Adrenal gland (tissue), 19 donors: ENCODE measurements at places on chromosomes 12 and 14. TPM values are rescaled to one million over a fixed set of nuclear protein-coding genes. Genes with fewer than 3 reads are reported as not detected.

GRCh38 chr12:47741340-47741703, 16.0 kb upstream of the ENDOU start:
- peaks cover 34% of the 10 kb centered on the region for H3K4me1 ChIP-seq
- H3K27ac ChIP-seq, result no peak overlapping the region
- DNase-seq, result peak; percentile 75
- H3K4me3 ChIP-seq, result no peak overlapping the region
- no peaks in the 10 kb centered on the region for H3K36me3 ChIP-seq

GRCh38 chr14:99093532-99094517, 178.2 kb downstream of the BCL11B start:
- no peaks in the 10 kb centered on the region for H3K27me3 ChIP-seq
- DNase-seq, result no peak
- no peaks in the 10 kb centered on the region for H3K4me1 ChIP-seq
- no peak overlapping the region for H3K4me3 ChIP-seq
- no peaks in the 10 kb centered on the region for H3K36me3 ChIP-seq

DNA sequence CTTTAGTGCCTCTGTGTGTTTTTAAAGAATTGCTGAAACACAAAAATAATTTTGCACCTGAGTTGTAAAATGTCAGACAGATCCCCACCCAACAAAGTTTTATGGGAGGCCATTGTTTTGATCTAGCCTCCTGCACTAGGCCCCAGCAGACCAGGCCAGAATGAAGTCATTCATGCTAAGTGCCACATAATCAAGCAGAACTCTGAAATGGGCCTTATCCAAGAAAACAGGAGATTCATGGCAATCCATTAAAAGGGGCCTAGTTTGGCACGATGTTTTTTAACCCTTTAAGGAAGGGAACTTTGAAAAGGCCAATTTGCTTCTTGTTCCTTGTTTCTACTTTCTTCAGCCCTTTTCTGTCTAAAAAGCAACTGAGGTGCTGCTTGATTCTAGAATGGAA, 260.9 kb downstream of the ITPR2 start:
- H3K27me3 ChIP-seq, result no peaks in the 10 kb centered on the region
- H3K4me3 ChIP-seq, result no peak overlapping the region
- no peaks in the 10 kb centered on the region for H3K36me3 ChIP-seq
- H3K4me1 ChIP-seq, result no peaks in the 10 kb centered on the region
- no peak overlapping the region for H3K27ac ChIP-seq

DNA sequence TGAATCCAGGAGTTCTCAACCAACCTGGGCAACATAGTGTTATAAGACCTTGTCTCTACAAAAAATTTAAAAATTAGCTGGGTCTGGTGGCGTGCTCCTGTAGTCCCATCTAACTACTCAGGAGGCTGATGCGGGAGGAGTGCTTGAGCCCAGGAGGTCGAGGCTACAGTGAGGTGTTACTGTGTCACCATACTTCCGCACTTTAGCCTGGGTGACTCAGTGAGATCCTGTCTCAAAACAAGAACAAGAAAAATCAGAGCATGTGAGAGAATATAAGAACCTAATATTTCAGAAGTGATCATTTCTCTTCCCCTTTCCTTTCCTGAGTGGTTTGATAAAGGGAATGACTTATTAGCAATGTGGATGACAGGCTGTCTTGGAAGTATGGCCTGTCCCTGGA, 9.5 kb downstream of the TRAF3 start:
- H3K4me1 ChIP-seq, result no peaks in the 10 kb centered on the region
- no peaks in the 10 kb centered on the region for H3K27me3 ChIP-seq
- H3K36me3 ChIP-seq, result no peaks in the 10 kb centered on the region
- no peak for DNase-seq
- no peak overlapping the region for H3K27ac ChIP-seq

DNA sequence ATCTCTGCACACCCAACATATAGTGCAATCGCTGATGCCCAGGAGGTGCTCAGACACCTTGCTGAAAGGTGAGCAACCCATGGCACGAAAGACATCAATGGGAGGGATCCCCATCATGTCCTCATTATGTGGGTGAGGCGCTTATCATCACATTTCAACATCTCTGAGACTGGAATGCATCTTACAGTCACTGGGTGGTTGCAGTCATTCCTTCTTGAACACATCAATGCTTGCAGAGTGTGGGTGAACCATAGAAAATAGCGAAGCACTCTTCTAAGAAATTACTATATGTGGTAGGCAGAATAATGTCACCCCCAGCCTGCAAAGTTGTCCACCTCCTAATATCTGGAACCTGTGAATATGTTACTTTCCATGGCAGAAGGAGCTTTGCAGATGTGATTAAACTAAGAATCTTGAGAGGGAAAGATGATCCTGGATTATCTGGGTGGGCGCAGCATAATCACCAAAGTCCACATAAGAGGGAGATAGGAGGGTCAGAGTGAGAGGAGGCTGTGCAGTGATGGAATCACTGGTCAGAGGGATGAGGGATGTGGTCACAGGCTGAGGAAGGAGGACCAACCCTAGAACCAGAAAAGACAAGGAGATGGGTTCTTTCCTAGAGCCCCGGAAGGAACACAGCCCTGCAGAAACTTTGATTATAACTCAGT, 51.2 kb downstream of the GLRX5 start:
- H3K27ac ChIP-seq, result no peak overlapping the region
- DNase-seq, result no peak
- no peaks in the 10 kb centered on the region for H3K4me1 ChIP-seq
- no peaks in the 10 kb centered on the region for H3K36me3 ChIP-seq
- H3K27me3 ChIP-seq, result no peaks in the 10 kb centered on the region

The MOAP1 gene
- 32.8 TPM for total RNA-seq
